CD8-positive, alpha-beta memory T cell (primary cell): ENCODE measurements at places on chromosomes 3 and 15. TPM values are rescaled to one million over a fixed set of nuclear protein-coding genes. Genes with fewer than 3 reads are reported as not detected.

GRCh38 chr3:184586851-184587250, 25.3 kb downstream of the EPHB3 start:
- no peak for DNase-seq

DNA sequence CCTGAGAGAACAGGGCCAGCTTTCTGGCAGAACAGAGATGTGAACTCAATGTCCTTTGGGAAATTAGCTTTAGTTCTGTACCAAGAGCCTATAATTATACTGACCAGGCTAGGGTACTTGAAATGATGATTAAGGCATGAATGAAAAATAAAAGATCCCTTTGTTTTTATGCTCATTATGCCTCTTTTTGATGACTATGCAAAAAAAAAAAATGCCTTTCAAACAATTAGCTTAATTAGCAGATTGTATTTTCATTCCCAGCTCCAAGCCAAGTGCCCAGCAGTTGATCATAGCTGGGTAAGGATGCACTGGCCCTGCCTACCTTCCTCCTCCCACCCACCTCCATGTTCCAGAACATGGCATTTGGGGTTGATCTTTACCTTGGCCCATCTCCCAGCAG, 56.8 kb downstream of the LYZL4 start:
- DNase-seq = no peak

The IL17RE gene
- total RNA-seq = 1.2 TPM

GRCh38 chr15:64905119-64905831, 6.4 kb upstream of the ANKDD1A start:
- peak; percentile 70 for DNase-seq

GRCh38 chr3:194736277-194736895, 50.7 kb downstream of the FAM43A start:
- no peak for DNase-seq

- DNase-seq = no peak
Measured at GRCh38 chr15:70507772-70508371, 255.5 kb downstream of the UACA start.

The PLIN1 gene
- 0.35 TPM for total RNA-seq

- DNase-seq = no peak
Measured at GRCh38 chr3:146554151-146554760, 9.8 kb upstream of the PLSCR1 start.

The ABHD10 gene
- total RNA-seq = 43.1 TPM

DNA sequence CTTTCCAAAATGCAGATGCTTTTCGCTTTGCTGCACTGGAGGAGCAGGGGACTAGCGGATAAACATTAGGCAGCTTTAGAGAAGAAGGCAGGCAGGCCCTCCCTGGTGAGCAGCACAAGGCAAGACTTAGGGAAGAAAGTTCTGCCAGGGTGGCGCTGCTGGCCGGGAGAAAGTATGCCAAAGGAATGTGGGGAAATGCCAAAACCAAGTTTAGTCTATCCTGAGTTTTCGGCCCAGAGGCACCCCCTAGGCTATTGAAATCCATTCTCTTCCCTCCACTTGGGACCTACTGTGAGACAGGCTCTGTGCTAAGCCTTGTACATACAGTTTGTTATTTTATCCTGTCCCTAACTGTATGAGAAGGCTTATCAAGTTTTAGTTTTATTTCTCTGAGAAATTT, 9.2 kb downstream of the SHC4 start:
- no peak for DNase-seq

DNA sequence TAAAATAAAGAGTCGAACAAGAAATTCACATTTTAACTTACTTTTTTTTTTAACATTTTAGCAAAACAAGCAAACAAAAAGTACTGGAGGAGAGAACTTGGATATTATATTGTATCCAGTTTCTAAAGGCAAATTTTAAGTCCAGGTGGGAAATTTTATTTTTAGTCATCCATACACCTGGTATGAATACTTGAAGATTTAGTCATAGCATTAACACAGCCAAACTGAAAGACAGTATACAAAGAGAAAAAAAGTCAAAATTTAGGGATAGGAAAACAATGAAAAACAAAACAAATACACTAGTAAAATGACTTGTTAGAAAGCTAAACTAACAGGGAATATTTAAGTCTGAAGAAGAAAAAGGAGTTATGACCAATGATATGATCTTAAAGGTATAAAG, 69.1 kb downstream of the PROS1 start:
- no peak for DNase-seq

The DNASE1L3 gene
- not detected for total RNA-seq

The ZMYND10 gene
- 0.97 TPM for total RNA-seq
